Upper lobe of left lung (tissue), 6 donors: ENCODE measurements at places on chromosomes 13 and 19. TPM values are rescaled to one million over a fixed set of nuclear protein-coding genes. Genes with fewer than 3 reads are reported as not detected.

DNA sequence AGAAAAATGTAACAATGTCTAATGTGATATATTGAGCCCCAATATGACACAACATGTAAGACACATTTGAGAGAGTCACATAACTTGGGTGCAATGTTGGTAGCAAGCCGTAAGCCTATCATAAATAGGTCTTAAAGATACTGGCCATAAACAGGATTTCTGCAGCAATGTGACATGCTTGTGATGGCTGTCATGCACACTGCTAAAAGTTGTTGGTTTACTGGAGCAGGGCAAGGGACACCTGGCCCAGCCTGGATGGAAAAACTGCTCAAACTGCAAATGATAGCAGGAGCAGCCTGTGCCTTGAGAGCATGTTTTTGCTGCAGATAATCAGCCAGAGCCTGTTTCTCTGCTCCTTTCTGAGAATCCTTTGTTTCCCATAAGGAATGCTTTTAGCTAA lies 136.7 kb upstream of the ZNF91 start:
- no peaks in the 10 kb centered on the region for H3K36me3 ChIP-seq
- H3K27ac ChIP-seq, result no peak overlapping the region
- H3K4me1 ChIP-seq, result no peaks in the 10 kb centered on the region
- no peak overlapping the region for H3K4me3 ChIP-seq
- no peaks in the 10 kb centered on the region for H3K27me3 ChIP-seq

DNA sequence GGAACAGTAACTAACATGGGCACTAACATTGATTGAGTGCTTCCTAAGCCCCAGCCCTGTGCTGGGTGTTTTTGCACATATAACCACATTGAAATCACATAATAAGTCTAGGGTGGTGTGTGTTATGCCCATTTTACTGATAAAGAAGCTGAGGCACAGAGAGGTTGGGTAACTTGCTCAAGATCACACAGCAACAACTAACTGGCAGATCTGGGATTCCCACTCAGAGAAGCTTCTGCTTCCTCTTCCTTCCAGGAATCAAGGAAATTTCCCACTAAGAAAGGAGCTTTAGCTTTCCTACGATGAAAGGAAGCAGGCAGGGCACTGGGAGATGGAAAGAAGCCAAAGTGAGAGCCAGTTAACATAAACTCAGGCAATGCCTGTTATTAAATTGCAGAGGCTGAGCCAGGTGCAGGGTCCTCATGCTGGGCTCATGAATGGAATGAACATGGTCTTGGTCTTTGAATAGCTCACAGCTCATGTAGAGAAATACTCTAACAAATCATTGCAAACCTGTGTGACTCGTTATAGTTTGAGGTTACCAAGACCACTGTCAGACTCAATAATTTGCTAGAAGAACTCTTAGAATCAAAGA lies 10.1 kb downstream of the SSC5D start:
- no peaks in the 10 kb centered on the region for H3K36me3 ChIP-seq
- no peaks in the 10 kb centered on the region for H3K27me3 ChIP-seq
- H3K27ac ChIP-seq, result no peak overlapping the region
- no peak for DNase-seq
- H3K4me1 ChIP-seq, result peaks cover under 1% of the 10 kb centered on the region

- no peak overlapping the region for H3K27ac ChIP-seq
- peaks cover 4% of the 10 kb centered on the region for H3K4me1 ChIP-seq
- peak overlapping the region; percentile 16 for H3K4me3 ChIP-seq
- no peaks in the 10 kb centered on the region for H3K27me3 ChIP-seq
- no peaks in the 10 kb centered on the region for H3K36me3 ChIP-seq
These were observed 25.7 kb upstream of the TPTE2 start for GRCh38 chr13:19586904-19587634.

Gene ZSCAN1
- 0.61 TPM for total RNA-seq

Gene TUBA3C
- total RNA-seq, result not detected

- no peaks in the 10 kb centered on the region for H3K27me3 ChIP-seq
- H3K27ac ChIP-seq, result peak overlapping the region; percentile 62
- peaks cover 15% of the 10 kb centered on the region for H3K4me1 ChIP-seq
- no peak for DNase-seq
- peak overlapping the region; percentile 34 for H3K4me3 ChIP-seq
- peaks cover 9% of the 10 kb centered on the region for H3K36me3 ChIP-seq
These were observed 18.0 kb downstream of the DCUN1D2 start for GRCh38 chr13:113472355-113473025.

GRCh38 chr19:34226036-34226435 lies 28.3 kb upstream of the GARRE1 start:
- DNase-seq, result no peak
- peak overlapping the region; percentile 24 for H3K27ac ChIP-seq
- H3K4me1 ChIP-seq, result peaks cover 6% of the 10 kb centered on the region
- peaks cover 34% of the 10 kb centered on the region for H3K36me3 ChIP-seq
- no peak overlapping the region for H3K4me3 ChIP-seq

DNA sequence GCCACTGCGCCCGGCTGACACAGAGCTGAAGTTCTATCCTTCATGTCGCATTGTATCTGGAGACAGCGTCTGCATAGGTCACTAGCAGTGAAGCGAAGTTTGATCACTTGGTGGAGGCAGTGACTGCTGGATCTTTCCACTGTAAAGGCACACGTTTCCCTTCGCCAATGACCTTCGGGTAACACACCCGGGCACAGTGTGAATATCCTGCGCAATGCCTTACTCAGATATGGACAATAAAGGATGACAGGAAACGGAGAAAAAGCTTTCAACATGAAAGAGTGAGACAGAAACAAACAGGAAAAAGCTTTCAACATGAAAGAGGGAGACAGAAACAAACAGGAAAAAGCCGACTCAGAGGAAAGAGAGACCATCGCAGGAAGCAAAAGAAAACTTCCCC lies 17.1 kb downstream of the ARL11 start:
- H3K27me3 ChIP-seq, result no peaks in the 10 kb centered on the region
- H3K36me3 ChIP-seq, result no peaks in the 10 kb centered on the region
- DNase-seq, result no peak
- no peak overlapping the region for H3K4me3 ChIP-seq

GRCh38 chr19:35327642-35328041 lies 1.3 kb upstream of the CD22 start:
- H3K27ac ChIP-seq, result no peak overlapping the region
- H3K27me3 ChIP-seq, result no peaks in the 10 kb centered on the region
- no peak for DNase-seq
- H3K4me1 ChIP-seq, result no peaks in the 10 kb centered on the region

DNA sequence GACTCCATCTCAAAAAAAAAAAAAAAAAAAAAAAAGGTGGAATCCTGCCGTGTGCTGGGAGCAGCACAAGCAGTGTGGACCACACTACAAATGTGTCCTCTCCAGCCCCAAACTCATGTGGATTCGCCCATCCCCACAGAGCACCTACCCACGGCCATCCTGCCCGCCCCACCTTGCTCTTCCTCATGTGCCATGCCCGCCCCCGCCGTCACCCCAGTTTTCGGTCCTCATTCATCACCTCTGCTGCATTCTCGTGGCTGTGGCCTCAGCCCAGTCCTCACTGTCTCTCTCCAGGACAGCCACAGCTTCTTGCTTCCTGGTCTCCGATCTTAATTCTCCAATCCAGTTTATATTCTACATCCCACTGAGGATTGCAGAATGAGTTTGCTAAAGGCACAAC lies 80.0 kb upstream of the TM9SF2 start:
- no peak for DNase-seq
- peaks cover 11% of the 10 kb centered on the region for H3K4me1 ChIP-seq
- no peak overlapping the region for H3K4me3 ChIP-seq
- no peaks in the 10 kb centered on the region for H3K27me3 ChIP-seq
- no peak overlapping the region for H3K27ac ChIP-seq

DNA sequence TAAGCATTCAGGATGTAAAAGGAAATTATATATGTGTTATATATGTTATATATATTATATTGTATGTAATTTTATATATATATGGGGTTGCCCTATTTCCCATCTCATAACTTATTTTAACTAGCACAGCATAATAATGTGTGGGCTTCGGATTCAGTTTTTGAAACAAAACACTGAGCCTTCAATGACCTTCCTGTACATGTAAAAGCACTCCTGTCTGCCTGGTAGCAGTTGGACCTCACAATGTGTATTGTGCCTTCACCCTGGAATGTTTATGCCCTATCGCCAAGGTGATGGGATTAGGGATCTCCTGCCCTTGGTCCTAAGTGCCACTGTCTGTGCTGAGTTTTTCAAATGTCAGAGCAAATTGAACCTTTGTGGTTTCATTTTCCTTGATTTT lies 968.8 kb downstream of the TUBA3C start:
- no peak overlapping the region for H3K27ac ChIP-seq
- H3K4me3 ChIP-seq, result no peak overlapping the region
- no peaks in the 10 kb centered on the region for H3K36me3 ChIP-seq
- no peaks in the 10 kb centered on the region for H3K4me1 ChIP-seq
- H3K27me3 ChIP-seq, result no peaks in the 10 kb centered on the region

GRCh38 chr13:34886121-34886875 lies 55.8 kb upstream of the NBEA start:
- H3K4me3 ChIP-seq, result no peak overlapping the region
- H3K4me1 ChIP-seq, result no peaks in the 10 kb centered on the region
- no peak for DNase-seq
- no peaks in the 10 kb centered on the region for H3K27me3 ChIP-seq
- no peak overlapping the region for H3K27ac ChIP-seq

Gene STOML3
- total RNA-seq, result 1.2 TPM

GRCh38 chr19:39133431-39134270 lies 8.1 kb downstream of the PAK4 start:
- no peaks in the 10 kb centered on the region for H3K27me3 ChIP-seq
- no peaks in the 10 kb centered on the region for H3K36me3 ChIP-seq
- peak; percentile 73 for DNase-seq

Gene CYSLTR2
- total RNA-seq, result 1.1 TPM

GRCh38 chr13:52048516-52048915 lies 24.0 kb downstream of the UTP14C start:
- H3K36me3 ChIP-seq, result no peaks in the 10 kb centered on the region
- no peak overlapping the region for H3K27ac ChIP-seq
- H3K27me3 ChIP-seq, result no peaks in the 10 kb centered on the region
- DNase-seq, result no peak
- no peak overlapping the region for H3K4me3 ChIP-seq
- no peaks in the 10 kb centered on the region for H3K4me1 ChIP-seq

DNA sequence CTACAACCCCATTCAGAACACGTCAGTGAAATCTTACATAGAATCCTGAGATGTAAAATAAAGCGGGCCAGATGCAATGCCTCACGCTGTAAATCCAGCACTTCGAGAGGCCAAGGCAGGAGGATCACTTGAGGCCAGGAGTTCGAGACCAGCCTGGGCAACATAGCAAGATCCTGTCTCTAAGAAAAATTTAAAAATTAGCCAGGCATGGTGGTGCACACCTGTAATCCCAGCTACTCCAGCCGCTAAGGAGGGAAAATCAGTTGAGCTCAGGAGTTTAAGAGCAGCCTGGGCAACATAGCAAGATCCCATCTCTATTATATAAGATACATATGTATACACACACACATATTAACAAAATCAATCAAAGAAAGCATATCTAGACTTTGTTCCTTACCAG lies 41.2 kb downstream of the PEX11G start:
- H3K27me3 ChIP-seq, result no peaks in the 10 kb centered on the region
- no peaks in the 10 kb centered on the region for H3K4me1 ChIP-seq
- DNase-seq, result no peak
- H3K4me3 ChIP-seq, result no peak overlapping the region

Gene OLFM2
- not detected for total RNA-seq
